ENCODE measurements at places on chromosomes 6 and 20.

GRCh38 chr6:98928688-98929087 lies 19.1 kb downstream of the FBXL4 start:
- DNase-seq, result no peak

DNA sequence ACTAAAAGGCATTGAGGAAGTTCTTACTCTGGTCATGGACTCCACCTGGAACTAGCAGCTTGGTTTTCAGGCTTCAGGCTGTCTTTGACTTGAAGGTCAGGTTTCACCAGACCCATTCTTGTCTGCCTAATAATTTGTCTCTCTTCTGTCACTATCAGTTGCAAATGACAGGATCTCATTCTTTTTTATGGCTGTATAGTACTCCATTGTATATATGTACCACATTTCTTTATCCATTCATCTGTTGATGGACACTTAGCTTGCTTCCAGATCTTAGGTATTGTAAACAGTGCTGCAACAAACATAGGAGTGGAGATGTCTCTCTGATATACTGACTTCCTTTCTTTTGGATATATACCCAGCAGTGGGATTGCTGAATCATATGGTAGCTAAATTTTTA lies 73.1 kb upstream of the SYNCRIP start:
- DNase-seq, result no peak

- no peak for DNase-seq
These were observed 209.7 kb upstream of the TENT5A start for GRCh38 chr6:81962198-81962597.

- DNase-seq, result no peak
These were observed 16.9 kb upstream of the FOXC1 start for GRCh38 chr6:1592852-1593251.

DNA sequence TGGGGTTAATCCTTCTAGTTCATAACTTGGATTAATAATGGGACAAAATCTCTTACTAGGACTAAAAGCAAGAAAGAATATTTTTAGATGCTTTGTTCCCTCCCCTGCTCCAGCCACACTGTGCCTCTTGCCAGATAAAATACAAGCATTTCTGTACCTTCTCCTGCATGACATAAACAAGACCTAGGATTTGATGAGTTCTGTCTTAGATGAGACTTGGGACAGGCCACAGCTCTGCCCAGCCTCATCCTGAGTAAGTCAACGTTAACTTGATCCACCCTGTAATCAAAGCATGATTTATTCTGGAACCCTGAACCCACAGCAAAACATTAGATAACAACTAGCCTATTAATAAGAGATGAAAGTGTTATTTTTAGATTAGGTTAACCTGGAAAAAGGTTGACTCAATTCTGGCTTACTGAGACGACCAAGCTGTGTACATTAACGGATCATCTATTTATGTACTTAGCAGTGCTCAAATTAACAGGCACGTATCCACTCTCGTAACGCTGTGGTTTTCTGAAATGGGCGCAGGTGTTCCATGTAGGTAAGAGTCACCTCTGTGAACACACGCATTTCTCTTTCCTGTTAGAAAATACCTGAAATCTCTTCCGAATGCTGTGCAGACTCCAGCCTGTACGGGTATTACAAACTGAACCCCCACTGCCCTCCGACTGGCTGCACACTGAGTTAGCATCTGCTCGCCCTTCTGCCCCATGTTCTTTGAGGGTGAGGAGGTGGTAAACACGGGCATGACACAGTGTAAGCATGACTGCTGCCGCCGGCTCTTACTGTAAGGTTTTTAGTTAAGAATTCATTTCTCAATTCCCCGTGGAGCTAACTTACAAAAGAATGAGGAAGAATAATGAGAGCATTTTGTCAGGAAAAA lies 132.1 kb upstream of the FOXQ1 start:
- DNase-seq, result no peak

DNA sequence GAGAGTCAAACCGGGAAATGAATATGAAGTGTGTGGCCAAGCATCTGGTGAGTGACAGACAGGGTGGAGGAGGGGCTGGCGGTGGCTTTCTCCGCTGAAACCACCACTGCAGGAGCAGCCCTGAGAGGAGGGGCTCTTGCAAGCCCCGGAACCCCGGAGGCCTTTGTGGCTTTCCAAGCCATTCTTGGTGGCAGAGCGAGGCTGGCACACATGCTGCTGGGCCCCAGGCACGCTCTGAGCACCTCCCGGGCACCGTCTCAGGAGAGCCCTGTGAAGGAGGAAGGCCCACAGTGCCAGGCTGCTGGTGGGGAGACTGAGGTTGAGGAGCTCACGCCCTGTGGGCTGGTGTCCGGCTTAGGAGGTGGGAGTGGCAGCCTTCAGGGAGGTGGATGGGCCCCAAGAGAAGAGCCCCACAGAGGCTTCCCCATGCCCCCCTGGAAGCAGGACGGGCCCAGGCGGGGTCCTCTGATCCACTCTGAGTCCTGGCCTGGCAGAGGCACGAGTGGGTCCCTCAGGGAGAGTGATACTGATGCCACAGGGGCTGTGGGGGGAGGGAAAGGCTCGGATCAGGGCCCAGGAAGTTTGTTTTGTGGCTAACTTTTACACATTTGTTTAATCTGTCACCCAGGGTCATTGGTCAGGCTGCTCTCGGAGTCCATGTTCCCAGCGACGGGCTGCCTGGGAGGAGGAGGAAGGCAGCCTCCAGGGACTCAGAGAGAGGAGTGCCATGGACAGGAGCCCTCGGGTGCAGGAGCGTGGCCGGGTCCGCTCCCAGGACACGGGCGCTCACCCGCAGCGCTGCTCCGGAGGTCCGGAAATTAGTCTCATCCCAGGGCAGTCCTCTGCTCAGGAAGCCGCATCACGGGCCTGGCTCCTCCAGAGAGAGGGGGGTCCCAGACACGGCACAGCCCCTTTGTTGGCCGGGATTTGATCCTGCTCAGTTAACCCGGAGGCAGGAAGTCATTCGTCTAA lies 170.7 kb downstream of the ERMARD start:
- no peak for DNase-seq

DNA sequence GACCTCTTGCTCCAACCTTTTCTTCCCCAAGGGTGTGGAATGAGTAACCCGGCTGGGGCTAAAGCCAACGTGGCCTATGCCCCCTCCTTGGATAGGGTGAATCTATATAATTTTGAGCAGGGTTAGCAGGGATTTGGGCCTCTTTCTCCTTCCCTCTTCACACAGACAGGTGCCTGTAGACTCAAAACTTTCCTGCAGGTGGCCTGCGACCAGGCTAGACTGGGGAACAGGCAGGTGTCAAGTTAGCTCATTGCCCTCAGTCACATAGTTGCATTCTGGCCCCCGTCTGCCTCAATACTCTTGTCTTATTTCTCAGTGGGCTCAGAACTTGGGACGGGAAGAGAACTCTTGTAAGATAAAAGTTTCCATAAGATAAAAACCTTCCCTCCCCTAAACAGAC lies 243.0 kb downstream of the ATXN1 start:
- no peak for DNase-seq

DNA sequence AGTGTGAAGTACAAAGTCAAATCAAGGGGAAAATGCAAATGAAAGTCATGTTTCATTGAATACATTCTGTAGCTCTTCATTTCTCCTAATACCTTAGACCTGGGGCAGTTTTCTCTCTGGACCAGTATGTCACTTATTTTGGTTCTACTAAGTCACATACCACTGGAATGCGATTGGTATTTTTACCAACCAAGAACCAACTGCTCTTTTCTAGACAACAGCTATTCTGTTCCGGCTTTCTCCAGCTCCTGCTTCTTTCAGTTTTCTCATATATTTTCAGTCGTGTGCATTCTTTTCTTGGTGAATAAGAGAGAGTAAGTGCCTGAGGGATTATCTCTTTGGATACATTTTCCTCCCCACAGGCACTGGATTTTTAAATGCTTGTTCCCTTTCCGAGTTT lies 39.2 kb upstream of the SPACA1 start:
- no peak for DNase-seq

DNA sequence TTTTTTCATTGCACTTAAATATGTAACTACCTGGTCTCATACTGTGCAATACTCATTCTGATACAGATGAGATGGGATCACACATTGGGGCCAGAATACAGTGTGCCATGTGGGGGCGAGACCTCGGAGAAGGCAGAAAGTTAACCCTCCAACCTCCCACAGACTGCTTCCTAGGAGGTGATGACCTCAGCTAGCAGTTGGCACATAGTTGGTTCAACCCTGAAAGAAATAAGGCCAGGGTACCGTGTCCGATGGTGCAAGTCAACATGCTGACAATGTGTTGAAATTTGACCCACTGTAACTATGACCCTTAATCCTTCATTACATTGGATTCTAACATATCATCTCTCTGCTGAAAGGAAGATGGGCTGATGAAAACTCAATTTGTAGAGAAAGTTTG lies 61.9 kb downstream of the GJA10 start:
- DNase-seq, result no peak

- no peak for DNase-seq
These were observed 5.3 kb downstream of the HLA-B start for GRCh38 chr6:31351401-31352309.

- DNase-seq, result no peak
These were observed 19.1 kb upstream of the ADGRB3 start for GRCh38 chr6:68615938-68616337.

DNA sequence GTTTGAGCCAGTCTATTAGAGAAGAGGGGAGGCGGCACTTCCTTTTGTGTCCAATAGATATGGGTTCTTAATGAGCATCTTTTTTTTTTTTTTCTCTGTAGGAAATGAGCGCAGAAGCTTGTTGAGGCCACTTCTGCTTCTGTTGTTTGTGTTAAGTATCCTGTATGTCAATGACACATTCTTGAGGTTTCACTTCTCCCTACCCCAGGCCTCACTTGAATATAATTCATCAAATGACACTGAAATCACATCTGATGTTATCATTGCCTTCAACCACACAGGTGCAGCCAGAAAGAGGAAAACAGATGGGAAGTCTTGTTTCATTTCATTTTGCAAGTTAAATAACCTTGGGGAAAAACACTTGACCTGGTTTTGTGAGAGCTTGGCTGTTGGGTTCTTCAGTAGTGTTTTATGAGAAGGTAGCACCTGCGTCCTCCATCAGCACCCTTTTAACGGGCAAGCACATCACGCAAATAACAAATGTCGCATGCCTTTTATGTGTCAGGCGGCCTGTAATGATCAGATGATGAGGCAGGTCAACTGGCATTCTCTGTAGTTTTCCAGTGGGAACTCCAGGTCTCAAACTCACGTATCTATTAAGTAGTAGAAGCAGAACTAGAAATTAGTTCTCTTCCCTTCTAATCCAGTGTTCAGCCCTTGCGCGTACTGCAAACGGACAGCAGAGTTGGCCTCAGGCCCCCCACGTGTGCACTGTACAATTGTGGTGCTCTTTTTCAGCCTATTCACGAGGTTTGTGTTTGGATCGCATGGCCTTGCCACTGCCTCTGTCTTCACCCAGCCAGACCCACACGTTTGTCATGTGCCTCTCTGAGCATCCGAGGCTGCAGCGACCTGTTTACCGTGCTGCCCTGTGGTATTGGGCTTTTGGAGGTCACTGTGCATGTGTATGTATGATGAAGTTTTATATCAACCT lies 23.5 kb downstream of the PLEKHG1 start:
- no peak for DNase-seq

- no peak for DNase-seq
These were observed 32.5 kb upstream of the PIM1 start for GRCh38 chr6:37137201-37138090.

Data from tibial artery (tissue), 4 donors.